ENCODE measurements at places on chromosomes 6 and 20. TPM values are rescaled to one million over a fixed set of nuclear protein-coding genes. Genes with fewer than 3 reads are reported as not detected.

DNA sequence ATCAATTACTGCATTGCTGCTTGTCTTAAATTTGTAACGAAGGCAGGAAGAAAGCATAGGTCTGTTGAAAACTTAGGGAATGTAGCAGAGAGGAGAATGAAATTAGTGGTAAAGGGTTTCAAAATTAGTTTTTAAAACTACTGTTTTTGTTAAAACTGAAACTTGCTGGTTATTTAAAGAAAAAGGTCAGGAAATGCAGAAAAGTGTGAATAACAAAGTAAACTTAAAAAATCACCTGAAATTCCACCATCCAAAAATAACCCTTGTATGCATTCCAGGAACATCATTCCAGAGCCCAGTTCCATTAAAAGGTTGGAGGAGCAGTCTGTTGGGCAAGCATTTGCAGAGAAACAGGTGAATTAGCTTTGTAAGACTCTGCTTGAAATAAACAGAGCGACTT lies 3.1 kb upstream of the MOXD1 start:
- no peak for DNase-seq

CD93 gene
- polyA plus RNA-seq = 166 TPM

DNA sequence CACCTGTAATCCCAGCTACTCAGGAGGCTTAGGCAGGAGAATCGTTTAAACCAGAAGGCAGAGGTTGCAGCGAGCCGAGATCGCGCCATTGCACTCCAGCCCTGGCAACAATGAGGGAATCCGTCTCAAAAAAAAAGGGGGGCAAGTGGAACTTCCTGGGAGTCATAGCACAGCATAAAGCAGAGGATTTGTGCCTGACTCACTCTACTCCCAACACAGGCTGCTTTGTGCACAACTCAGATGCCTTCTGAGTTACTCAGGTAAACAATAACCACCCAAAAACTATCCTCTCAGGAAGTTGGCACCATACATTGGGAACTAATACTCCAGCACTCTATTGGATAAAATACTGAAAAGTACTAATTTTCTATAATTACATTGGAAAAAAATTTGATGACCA lies 2.5 kb upstream of the TMEM244 start:
- DNase-seq = no peak

BACH2 gene
- 9.0 TPM for polyA plus RNA-seq

DNA sequence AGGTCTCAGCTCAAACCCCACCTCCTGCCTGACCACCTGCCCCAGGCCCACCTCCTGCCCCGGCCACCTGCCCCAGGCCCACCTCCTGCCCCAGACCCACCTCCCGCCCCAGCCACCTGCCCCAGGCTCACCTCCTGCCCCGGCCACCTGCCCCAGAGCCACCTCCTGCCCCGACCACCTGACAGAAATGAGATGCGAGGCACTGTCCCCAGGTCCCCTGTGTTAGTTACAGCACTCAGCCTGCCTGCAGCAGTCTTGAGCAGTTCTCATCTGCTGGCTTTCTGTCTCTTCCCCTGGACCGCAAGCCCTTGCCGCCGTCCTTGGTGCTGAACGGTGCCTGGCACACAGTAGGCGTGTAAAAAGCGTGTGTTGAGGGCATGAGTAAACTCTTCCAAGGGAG lies 79.5 kb downstream of the CDH4 start:
- no peak for DNase-seq

DNA sequence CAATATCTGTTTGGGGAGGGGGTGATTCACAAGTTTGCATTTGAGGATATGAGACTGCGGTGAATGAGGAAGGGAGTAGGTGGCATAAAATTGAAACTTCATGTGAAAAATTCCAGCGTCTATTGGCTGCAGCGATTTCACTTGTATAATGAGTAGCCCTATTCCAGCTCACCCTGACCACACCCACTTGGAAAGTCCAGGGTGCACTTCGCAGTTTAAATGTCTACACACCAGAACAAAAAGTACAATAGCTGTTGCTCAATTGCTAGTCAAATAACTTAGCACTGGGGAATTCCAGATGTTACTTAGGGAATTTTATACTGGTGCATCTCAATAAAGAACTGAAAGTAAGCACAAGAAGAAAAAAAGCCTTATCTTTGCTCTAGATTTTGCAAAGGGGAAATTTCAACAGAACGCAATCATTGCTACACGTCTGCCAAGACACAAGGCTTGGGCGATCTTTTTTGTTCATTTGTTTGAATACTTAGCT lies 6.3 kb downstream of the TNFAIP3 start:
- peak; percentile 79 for DNase-seq

PROCR gene
- polyA plus RNA-seq = 29.1 TPM

DNA sequence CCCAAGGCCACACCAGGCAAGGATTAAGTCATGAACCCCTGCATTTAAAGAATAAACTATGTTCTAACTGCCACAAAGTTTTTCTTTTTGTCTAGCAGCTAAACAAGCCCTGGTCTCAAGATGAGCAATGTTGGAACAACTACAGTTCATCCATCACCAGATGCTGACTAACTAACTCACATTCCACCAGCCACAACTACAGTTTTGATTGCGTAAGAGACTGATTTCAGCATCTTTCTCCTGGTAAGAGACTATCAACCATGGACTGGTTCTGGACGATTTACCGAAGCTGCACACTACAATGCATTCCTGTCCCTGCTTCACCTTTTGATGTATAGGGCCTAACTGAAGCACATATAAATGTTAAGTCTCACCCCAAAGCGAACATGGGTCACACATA lies 43.0 kb downstream of the F13A1 start:
- no peak for DNase-seq

DNA sequence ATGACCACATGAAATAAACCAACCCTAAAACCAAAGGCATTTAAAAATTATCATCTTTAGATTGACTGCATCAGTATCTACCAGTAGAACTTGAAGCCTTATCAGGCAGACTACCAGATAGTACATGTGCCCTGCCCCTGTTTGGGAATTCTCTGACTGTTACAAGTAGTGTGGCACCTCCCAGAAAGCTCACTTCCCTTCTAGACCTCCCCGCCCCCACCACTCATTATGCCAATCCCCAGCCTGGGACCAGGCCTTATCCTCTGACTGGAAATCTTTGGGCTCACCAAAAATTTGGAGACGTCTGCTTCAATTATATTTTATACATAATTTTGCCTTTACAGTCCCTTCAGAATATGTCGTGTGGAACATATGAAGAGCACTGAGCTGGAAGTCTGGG lies 155.6 kb downstream of the TFAP2B start:
- no peak for DNase-seq

- DNase-seq = peak; percentile 81
Observed at GRCh38 chr6:43702534-43703440, 15.2 kb upstream of the MRPS18A start.

- no peak for DNase-seq
Observed at GRCh38 chr6:143878272-143878760, 14.0 kb downstream of the ZC2HC1B start.

PPP1R14C gene
- polyA plus RNA-seq = 16.7 TPM

DNA sequence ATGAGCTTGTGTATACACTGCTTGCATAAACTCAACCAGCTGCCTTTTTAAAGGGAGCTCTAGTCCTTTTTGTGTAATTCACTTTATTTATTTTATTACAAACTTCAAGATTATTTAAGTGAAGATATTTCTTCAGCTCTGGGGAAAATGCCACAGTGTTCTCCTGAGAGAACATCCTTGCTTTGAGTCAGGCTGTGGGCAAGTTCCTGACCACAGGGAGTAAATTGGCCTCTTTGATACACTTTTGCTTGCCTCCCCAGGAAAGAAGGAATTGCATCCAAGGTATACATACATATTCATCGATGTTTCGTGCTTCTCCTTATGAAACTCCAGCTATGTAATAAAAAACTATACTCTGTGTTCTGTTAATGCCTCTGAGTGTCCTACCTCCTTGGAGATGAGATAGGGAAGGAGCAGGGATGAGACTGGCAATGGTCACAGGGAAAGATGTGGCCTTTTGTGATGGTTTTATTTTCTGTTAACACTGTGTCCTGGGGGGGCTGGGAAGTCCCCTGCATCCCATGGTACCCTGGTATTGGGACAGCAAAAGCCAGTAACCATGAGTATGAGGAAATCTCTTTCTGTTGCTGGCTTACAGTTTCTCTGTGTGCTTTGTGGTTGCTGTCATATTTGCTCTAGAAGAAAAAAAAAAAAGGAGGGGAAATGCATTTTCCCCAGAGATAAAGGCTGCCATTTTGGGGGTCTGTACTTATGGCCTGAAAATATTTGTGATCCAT lies 15.3 kb downstream of the TNFAIP3 start:
- no peak for DNase-seq

DNA sequence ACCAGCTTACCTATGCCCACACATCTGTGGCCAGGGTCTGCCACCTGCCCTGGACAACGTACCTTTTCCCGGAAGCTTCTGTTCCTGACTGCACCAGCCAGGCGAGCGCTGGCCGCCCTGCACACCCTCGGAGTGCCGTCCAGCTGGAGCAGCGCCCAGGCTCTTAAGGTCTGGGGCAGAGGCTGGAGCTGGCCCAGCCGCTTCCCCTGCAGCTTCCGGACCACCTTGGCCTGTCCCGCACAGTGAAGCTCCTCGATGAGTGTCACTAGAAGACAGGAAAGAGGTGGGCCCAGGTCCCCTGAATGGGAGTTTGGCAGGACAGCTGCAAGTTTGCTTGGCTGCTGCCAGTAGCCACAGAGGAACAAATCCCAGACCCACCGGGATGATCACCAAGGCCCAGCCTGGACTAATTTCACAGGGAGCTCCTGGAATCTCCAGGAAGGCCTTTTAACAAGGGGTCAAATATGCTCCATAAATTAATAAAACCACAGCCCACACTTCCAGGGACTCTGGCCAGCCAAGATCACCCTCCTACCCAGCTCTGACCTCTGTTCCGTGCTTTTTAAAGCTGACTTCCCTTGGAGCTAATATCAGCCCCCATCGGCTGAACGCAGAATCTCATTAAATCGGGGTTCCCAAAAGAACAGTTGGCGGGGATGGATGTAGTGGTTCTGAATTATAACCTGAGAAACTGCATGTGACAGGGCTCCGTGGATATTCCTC lies 82.3 kb downstream of the PTPN1 start:
- no peak for DNase-seq

DNA sequence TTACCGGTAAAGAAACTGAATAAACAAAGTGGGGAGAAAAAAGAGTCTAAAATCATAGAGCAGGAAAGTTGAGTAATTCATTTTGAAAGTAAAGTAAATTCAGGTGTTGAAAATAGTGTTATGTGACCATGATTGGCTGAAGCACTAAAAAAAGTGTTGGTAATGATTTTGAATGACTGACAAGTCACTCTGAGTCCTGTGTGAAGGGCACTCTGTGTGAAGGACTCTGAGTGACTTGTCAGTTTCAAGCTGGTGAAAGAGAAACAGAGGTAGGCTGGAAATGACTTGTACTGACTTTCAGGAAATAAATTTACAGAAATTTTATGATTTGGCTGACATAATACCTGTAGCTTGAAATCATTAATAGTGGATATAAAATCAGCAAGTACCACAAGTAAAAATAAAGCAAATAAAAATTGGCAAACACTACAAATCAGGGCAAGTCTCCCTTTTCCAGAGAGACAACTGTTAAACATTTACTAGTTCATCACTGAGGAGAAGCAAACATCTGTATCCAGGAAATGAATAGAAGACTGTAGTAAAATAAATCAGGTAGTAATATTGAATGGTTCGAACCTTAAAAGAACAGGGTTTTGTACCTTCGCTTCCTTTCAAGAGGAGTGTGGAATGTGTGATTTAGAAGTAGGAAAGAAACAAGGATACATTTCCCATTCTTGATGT lies 630.6 kb downstream of the GRIK2 start:
- DNase-seq = no peak

- no peak for DNase-seq
Observed at GRCh38 chr20:45945678-45946148, 11.2 kb downstream of the PCIF1 start.

SLC22A3 gene
- 24.9 TPM for polyA plus RNA-seq

SIRPD gene
- not detected for polyA plus RNA-seq

DNA sequence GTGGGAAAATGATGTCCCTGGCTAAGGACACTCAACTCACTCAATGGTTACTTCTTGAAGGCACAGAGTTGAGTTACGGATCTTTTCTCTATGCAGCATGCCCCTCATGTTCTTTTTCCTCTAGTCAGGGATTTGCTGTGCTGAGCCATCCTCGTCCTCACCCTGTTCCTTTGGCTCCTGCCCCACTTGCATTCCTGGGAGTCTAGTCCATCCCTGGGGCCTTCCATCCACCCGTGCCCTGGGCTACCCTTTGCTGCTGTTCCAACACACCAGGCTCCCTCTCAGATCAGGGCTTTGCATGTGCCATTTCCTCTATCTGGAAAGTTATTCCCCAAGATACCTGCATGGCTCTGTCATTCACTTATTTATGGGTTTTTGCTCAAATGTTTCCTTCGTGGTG lies 13.3 kb upstream of the KCNG1 start:
- no peak for DNase-seq

DNA sequence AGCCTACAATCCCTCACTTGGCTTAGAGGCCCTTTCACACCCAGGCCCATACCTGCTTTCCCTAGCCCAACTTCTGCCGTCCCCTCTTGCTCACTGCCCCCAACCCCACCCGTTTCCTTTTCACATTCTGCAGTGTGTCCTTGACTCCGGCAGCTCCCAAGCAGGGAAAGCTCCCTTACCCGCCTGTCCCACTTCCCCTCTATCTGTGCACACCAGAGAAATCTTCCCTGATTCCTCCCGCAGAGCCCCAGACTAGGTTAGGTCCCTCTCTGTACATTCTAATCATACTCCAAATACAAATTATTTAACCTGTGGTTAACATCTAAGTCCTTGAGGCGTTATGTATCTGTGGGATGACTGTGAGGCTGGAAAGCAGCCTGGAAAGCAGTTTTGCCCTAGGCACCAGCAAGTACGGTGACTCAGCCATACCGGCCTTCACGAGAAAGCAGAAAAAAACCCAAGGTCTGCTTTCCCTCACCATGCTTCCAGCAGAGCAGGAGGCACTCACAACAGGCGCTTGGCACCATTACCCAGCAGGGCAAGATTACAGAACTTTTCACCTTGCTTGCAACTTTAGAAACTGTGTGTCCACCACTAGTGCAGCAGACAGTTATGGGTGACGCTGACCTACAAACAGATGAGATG lies 22.3 kb downstream of the ELOVL5 start:
- peak; percentile 62 for DNase-seq

SLC25A27 gene
- polyA plus RNA-seq = 112 TPM

SFTA2 gene
- polyA plus RNA-seq = 12.3 TPM

IL17A gene
- not detected for polyA plus RNA-seq

DNA sequence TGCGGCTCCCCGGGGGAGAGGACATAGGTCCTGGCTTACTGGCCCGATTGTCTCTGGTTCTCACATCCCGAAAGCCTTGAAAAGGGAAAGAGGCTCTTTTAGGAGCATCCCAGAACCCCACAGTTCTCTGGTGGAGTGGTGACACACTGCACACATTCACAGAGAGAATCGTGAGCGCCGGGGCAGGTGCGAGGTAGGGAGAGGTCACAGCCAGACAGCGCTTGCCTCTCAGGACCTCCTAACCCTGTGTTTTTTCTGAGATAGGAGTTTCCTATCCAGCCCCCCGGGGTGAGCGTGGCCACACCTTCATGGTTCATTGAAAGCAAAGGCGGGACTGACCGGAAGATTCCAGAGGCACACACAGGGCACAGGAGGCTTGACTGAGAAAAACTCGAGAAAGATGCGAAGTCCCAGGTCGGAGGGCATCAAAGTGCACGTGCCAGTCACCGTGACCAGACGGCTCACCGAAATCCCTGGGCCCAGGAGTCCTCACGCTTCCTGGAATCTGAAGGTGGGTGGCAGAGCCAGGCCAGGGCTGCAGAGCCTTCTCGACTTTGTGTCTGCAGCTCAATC lies 46.5 kb upstream of the FRMD1 start:
- no peak for DNase-seq

Data from left lung (tissue), 14 donors.